Activated T-helper 1 cell treated with Interleukin-2 at 50 U/mL for 16 hours (primary cell): ENCODE measurements at places on chromosomes 12 and 14.

DNA sequence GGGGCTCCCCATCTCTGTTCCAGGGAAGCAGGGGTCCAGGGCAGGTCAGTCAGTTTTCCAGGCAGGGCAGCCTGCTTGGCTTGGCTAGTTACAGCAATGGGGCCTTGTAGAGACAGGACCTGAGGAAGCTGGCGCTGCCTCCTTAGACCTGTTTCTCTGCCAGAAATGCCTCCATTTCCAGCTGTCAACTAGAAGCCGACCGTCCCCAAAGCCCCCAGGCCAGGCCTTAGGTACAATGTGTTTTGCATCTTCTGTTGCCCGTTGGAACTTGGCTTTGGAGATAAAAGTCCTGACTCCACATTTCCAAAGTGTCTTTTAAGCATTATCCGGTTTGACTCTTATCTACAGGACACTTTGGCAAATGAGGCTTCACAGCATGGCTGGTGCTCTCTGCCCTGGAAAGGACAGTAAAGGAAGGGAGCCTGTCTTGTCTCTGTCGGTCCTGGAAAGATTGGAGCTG, 42.6 kb downstream of the KRT80 start:
- no peak for DNase-seq

- no peak for DNase-seq
Measured at GRCh38 chr12:9721394-9722092, 11.4 kb downstream of the CLECL1 start.

- no peak for DNase-seq
Measured at GRCh38 chr14:68576496-68577244, 216.2 kb downstream of the ZFP36L1 start.

DNA sequence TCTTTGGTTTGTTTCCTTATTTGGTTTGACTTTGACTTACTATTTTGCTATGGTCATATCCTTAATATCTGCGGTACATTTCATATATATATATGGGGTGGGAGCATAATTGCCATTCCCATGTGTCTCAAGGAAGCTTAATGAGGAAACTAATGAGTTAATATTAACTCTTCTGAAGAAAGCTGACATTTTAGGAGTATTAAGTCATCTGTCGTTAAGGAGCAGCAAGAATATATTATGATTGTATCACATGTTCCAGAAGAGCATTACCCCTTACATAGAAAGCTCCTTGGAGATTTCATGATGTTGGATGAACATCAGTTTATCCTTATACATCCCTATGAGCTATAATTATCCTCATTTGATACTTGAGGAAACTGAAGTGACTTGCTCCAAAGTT, 15.6 kb downstream of the DYRK2 start:
- no peak for DNase-seq

DNA sequence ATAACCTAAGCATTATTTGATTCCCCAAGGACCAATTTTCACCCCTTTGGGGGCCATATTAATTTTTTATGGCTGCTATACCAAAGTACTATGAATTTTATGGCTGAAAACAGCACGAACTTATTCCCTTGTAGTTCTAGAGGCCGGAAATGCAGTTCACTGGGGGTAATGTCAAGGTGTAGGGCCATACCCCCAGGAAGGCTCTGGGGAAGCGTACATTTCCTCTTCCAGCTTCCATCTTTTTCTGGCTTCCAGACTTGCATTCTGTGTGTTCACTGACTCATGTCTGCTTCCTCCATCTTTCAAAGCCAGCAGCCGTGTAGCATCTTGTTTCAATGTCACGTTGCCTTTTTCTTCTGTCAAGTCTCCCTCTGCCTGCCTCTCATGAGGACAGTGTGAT, 133.5 kb downstream of the BICD1 start:
- no peak for DNase-seq

- DNase-seq, result no peak
Measured at GRCh38 chr14:102131741-102132140, 8.0 kb upstream of the WDR20 start.

GRCh38 chr14:22570132-22570949, 18.7 kb downstream of the DAD1 start:
- DNase-seq, result peak; percentile 70

DNA sequence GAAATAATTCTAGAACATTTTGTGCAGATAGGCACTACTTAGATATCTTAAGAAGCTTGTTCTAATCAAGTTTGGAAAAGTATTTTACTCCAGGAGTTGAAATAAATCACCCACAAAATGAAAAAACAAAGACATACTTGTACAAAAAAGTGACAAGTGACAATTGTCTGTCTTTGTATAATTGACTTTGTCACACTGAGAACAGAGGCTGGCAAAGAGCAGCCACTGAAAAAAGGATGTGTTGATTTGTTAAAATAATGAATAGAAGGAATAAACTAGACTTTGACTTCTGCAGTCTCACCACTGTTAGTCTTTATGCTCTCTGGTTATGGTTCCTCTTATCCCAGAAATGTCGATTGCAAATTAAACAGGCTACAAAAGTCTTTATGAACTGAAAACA, 77.6 kb downstream of the PTPRR start:
- no peak for DNase-seq

- DNase-seq, result no peak
Measured at GRCh38 chr12:75638792-75639191, 127.4 kb upstream of the KRR1 start.

GRCh38 chr14:57139173-57139572, 129.5 kb downstream of the EXOC5 start:
- no peak for DNase-seq

- no peak for DNase-seq
Measured at GRCh38 chr14:68675233-68675577, 117.7 kb downstream of the ZFP36L1 start.

- peak; percentile 3 for DNase-seq
Measured at GRCh38 chr12:97148941-97149559, 242.0 kb downstream of the NEDD1 start.

DNA sequence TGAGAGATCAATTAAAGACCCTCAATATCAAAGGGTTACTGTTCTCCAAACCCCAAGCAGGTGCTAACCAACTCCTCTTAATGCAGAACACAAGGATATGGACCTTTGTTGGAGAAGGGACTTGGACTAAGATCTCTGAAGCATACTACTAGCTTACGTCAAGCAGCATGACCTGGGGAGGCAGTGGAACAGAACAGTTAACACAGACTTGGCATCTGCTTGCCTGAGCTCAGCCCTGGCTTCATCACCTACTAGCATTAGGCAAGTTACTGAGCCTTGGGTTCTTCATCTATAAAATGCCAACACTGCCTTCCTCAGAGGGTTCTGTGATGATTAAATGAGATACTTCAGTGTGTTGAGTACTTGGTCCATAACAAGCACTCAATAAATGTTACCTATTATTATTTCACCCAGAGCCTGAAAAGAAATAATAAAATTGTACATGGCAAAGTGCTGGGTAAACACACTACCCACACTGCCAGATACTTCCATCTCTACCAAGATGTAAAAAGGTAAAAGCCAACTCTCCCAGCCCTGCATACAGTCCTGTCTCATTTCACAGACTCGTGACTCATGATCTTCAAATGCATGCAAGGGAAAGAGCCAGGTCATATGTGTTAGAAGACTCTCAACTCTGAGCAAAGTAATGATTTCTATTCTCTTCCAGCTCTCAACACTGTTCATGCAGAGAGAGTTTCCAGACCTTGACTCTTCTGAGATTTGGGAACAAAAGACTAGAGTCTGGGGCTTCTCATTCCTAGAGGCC, 39.7 kb downstream of the FMNL3 start:
- no peak for DNase-seq

DNA sequence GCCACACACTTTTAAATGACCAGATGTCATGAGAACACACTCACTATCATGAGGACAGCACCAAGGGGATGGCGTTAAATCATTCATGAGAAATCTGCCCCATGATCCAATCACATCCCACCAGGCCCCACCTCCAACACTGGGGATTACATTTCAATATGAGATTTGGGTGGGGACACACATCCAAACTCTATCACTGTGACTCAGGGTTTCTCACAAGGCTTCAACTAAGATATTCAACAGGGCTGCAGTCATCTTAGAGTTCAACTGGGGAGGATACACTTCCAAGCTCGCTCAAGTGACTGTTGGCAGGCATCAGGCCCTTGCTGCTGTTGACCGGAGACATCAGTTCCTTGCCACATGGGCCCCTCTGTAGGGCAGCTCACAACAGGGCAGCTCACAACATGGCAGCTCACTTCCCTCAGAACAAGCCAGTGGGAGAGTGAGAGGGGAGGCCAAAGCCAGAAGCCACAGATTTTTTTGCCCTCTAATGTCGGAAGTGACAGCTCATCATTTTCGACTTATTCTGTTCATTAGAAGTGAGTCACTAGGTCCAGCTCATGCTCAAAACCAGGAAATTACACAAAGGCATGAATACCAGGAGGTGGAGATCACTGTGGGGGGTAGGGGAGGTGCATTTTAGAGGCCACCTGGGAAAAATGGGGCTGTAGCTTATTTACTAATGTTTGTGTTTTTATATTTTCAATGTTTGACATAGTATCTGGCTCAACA, 50.8 kb upstream of the PTHLH start:
- DNase-seq, result no peak

DNA sequence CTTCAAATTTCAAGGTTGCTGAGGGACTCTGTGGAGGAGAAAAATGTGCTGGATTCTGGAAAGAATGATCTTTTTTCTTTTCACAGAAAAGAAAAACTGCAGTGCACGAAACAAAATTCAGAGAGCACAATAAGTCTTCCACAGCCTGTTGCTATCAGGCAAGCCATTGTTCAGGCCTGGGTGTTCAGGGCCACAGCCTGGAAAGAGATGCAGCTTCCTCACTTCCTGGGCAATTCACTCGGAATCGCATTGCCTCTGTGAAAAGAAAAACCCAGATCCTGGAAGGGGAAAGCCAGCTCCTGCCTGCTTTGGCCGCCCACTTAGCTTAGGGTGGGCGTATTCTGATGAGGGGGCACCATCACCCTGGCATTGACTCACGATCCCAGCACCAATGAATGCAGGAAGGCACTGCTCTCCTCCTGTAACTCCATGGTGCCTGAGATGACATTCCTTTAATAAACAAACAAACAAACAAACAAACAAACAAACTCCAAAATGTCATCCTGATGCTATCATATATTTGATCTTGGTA, 863.9 kb downstream of the BCL11B start:
- no peak for DNase-seq

GRCh38 chr14:68684466-68685418, 108.1 kb downstream of the ZFP36L1 start:
- no peak for DNase-seq

- no peak for DNase-seq
Measured at GRCh38 chr12:12336049-12336411, 14.0 kb downstream of the MANSC1 start.

DNA sequence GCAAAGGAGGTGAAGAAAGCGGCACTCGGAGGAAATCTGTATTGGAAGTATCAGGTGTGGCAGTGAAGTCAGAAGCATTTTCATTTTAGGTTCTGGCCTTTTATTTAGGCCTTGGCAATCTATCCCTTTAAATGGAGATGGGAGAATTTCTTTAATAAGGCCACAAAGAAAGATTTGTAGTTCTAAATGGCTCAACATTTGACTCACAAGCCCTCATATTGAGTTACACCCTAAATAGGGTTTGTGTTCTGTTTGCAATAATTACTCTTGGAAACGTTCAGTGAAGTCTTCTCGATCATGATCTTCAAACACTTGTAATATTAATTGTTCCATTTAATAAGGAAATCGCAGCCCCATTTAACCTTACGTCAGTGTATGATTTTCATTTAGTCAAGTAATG, 25.3 kb upstream of the TMEM260 start:
- DNase-seq, result no peak

DNA sequence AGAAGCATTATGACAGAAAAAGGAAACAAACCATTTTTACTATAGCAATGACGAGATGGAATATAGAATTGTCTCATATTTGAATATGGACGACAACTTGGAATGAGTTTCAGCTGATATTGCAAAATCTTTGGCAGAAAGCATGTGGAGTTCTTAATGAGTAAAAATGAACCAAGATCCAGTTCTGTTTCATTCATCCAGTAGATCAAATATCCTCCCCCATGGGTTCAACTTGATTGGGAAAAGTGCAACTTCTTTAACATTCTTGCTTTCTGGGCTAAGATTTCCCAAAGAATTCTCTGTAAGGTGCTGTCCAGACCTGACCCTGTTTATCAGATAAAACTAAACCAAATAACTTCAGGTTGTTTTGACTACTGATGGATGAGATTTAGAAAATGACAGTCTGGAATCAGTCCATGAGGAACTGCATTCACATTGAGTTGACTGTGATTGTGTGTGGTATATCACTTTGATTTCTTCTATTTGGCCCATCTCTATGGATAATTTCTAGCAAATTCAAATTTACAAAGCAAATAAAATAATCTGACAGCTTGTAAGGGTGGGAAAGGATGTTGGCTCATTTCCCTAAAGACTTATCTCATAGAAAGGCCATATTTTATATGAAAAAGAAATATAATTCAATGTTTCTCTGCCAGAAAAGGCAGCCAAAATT, 267.4 kb downstream of the ADAMTS20 start:
- DNase-seq, result no peak

- no peak for DNase-seq
Measured at GRCh38 chr12:13599176-13599575, 382.2 kb downstream of the GRIN2B start.

DNA sequence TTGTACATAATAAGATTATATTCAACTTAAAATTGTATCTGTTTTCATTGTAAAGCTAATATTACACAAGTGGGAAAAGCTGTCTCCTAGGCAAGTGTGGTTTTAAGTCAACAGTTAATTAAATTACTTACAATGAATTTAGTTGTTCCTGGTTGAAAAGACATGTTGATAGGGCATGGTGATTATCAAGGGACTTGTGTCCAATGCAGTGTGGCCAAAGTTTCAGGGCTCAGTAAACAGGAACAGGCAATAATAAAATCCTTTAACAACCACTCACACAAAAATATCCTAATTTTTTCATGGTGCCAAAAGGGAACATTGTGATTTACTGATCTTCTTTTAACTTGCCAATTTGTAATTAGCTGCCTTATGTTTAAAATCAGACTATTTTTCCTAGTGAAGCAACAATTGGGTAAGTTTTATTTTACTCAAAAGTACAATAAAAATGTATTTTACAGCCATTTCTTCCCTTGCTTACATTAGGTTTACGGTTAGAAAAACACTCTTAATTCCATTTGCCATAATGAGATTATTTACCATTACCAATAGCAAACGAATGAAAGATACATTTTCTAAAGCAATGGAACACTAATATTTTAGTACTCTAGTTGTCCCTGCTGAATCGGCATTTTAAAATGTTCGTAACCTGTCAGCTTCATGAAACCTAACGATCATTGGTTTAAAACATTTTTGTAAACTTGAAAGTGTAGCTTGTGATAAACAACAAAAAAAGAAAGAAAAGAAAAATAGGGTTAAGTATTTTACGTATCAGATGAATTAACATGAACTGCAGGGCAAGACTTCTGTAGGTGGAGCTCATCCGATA, 1.8 kb upstream of the WNK1 start:
- no peak for DNase-seq

- no peak for DNase-seq
Measured at GRCh38 chr12:48993787-48994186, 5.4 kb downstream of the DDN start.

DNA sequence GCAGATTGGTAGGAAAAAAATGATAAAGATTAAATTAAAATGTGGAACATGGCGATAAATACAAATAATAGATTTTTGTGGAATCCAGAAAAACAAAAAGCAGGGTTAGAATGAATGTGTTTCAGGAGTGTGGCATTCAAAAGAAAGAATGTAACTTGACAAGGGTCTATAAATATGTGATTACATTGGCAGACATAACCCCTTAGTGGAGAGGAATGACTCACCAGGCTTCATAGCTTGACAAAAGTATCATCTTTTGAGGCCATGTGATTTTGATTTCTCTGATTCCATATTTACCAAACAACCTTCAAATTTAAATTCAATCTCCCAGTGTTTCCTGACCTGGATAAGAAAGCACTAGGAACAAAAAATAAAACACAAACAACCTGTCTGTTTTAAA, 24.4 kb upstream of the MGST1 start:
- DNase-seq, result no peak
